ENCODE measurements at places on chromosomes 3 and 15.

DNA sequence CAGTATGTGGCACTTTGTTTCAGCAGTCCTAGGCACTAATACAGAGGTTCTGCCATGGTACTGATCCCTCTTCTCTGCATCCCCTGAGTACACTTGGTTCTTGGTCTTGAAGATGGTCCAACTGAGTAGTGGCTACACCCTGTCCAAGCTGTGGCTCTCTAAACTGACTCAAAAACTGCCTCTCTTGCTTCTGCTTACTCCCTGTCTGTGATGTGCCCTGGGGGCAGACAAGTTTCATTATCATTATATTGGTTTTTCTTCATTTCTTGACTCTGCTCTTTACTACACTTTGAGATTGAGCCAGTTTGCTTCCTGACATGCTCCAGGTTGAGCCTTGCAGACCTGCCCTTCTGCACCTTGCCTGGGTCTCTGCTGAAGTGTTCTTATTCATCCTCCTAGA, 18.9 kb upstream of the ST3GAL6 start:
- DNase-seq = no peak

DNA sequence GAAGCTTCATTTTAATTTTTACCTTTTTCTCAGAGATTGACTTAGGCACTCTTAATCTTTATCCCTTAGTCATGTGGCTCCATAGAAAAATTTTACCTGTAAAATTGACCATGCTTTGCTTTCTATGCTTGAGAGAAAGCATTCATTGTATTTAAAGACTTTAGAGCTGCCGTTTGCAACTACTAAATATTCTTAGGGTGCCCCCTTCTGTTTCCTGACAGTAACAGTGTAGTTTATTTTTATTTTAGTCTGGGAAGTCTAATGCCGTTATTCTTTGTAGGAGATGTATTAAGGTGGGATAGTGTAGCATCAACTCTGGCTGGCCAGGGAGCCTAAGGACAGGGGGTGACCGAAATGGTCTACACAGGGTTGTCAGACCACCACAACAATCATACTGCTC, 84.5 kb upstream of the SYNPR start:
- DNase-seq = no peak

GRCh38 chr15:83973816-83974215, 261.8 kb upstream of the GOLGA6L4 start:
- DNase-seq = peak; percentile 39

DNA sequence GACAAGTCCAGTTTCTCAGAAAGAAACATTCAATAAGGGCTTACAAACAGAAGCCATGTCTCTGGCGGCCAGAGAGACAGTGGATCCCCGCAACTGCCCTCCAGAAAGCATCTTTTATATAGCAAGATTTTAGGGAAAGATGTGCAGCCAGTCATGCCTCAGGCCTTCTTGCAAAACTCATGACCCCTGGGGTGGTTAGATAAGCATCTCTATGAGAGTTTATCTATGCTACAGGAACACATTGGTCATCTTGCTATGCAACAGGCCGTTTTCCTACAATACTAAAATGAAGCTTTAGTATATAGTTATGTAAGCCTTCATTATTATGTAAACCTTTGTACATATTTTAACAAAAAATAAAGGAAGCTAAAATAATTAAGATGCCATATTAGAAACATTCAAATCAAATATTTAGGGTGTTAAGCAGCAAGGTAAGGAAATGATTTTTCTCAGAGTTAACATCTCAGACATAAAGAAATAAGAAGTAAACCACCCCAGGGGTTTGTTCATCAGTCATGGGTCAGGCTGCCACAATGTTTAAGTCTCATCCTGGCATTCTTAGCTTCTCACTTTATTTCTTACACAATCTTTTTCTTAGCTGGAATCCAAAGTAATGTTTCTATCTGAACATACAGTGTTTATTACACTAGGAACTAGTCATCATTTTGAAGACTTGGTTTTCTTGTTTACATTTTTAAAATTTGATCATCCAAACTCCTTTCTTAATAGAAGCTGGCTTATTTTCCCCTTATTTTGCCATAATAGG, 6.3 kb upstream of the FSIP1 start:
- no peak for DNase-seq

DNA sequence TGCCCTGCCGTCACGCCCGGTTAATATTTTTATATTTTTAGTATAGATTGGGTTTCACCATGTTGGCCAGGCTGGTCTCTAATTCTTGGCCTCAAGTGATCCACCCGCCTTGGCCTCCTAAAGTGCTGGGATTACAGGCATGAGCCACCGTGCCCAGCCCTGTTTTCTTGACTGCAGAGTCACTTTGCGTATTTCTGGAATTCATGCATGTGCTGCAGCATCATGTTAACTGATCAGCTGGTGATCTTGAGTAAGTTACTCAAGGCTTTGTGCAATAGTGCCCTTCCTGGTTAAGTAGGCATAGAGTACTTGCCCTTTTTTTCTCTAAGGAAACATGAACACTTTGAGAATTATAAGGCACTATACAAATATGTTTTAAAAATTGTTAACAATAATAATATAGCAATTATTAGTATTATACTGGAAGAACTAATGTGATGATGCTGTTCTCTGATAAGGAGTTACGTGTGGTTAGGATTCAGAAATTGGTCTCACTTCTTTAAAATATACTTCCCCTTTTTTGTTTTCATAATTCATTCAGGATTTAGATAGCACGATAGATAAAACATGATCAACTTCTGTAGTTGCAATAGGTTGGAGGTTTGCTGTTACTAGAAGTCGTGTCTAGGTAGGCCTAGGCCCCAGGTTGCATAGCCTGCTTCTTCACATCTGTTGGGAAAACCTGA, 33.6 kb downstream of the GPR171 start:
- peak; percentile 10 for DNase-seq

DNA sequence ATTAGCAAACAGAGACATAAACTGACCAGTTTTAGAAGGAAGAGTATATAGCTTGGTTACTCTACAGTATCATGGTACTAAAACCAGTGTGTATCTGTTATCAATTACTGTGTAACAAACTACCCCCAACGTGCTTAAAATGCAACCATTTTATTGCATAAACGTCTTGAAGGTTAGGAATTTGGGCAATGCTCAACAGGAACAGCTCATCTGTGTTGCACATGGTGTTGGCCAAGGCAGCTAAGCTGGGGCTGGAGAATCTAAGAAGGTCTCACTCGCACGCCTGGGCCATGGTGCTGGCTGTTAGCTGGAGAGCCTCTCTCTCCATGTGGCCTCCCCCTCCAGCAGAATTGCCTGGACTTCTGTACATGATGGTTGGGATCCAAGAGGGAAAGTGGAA, 81.2 kb upstream of the THBS1 start:
- DNase-seq = no peak

DNA sequence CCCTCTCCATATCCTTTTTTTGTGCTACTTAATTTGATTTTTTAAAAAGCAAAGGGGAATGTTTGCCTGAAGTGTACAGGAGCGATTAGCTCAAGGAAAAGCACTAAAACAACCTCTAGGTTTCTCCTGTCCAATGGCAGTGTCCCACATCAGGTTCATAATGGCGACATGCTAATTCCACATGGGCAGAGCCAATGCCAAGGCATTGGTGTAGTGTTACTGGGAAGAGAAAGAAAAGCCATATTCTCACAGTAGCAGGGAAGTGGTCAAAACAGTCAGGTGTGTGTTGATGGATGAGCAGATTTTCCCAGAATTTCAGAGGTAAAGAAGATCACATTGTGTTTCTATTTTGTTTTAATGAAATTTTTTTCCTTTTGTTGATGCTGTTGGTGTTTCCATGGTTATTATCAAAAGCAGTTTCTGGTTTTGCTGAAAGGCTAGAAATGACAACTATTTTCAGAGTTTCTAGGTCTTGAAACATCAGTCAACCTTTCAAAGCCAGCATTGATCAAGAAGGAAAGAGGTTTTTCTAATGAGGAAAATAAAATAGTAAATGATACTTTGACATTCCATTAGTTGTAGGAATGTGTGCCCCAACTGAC, 65.2 kb downstream of the FNDC3B start:
- DNase-seq = no peak

DNA sequence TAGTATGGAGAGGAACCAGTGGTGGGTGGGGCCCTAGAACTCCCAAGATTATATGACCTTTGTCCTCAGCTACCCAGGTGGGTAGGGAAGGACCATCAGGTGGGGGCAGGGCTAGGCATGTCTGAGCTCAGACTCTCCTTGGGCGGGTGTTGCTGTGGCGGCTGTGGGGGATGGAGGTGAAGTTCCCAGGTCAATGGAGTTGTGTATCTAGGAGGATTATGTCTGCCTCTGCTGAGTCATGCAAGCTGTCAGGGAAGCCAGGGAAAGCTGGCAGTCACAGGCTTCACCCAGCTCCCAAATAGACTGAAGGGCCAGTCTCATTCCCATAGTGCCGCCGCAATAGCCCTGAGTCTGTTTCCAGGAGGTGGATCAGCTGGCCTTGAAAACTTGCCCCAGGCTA, 139.7 kb upstream of the CFAP20DC start:
- no peak for DNase-seq

GRCh38 chr3:33141006-33141405, 27.2 kb downstream of the CRTAP start:
- no peak for DNase-seq

GRCh38 chr3:129623447-129624118, 17.1 kb upstream of the PLXND1 start:
- no peak for DNase-seq

DNA sequence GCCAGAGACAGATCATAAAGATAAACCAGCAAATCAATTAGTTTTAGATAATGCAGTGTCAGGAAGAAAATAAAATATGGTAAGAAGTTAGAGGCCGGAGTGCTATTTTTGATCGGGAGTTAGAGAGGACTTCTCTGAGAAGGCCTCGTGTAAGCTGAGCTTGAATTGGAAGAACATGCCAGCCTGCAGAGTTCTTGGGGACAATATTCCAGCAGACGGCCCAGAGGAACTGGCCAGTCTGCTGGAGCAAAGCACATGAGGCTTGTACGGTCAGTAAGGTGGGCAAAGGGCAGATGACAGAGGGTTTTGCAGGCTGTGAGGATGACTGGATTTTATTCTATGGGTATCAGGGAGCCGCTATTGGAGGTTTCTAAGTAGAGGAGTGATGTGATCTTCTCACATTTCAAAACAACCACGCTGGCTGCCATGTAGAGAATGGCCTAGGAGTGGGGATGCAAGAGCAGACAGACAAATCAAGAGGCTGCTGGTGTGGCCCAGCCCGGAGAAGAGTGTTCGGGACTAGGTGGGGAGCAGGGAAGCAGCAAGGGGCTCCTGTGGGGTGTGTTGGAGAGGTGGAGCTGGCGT, 84.0 kb downstream of the HES1 start:
- no peak for DNase-seq

GRCh38 chr3:50616770-50617095, 218 bp upstream of the MAPKAPK3 start:
- peak; percentile 96 for DNase-seq

DNA sequence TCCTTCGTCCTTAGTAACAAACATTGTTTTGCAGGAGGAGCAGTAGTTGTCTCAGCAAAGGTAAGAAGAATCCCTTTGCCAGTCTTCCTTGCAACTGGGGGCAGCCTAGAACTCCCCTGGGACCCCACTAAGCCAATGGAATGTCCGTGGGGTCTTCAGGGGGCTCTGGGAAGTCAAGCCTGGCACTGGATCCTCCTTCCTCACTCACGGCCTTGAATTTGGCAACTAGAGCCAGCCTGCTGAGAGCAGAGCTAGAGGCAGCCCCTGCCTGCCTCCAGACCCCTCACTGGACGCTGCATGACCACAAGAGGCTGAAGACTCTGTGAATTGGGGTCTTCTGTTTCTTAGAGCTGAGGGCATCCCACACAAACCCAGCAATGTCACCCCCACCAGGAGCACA, 18.6 kb upstream of the PRR23E start:
- DNase-seq = no peak

DNA sequence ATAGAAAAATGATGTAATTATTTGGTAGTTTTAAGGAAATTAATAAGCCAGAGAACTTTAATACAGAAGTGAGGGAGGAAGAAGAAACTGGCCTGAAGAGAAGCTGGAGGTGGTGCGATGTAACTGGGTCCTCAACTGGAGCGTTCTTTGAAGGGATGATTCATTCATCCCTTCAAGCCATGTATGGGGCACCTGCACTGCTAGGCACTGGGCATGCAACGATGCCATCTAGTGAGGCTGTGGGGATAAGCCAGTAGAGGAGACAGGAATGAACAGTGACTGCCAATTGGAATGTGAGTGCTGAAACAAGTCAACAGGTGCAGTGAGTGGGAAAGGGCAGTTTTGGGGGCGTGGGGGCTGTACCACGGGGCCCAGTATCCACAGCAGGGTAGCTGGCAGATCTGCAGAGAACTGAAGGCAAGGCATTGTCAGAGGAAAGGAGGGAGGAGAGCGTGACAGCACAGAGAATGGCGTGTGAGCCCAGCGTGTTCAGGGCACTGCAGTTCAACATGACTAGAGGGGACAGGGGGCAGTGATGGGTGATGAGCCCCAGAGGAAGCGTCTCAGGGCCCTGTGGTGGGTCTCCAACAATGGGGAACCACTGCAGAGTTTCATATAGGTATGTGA, 3.8 kb upstream of the KIF23 start:
- no peak for DNase-seq

DNA sequence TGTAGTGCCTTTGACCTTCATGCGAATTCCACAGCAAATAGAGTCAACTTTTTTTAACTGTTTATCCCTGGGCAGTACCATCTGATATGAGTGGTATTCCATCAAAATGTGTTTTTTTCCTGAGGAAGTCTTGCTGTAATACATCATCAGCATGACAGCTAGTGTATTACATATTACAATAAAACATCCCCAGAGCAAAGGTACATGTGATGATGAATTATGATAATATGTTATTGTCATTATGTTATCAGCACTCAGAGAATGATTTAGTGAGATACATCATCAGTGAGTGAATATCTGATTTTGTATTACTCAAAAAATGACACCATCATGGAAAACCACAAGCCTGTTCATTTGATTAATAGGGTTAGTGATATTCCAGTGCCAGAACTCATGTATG, 69.7 kb upstream of the ARL6 start:
- DNase-seq = no peak

GRCh38 chr3:13213911-13214846, 140.9 kb upstream of the IQSEC1 start:
- DNase-seq = no peak

DNA sequence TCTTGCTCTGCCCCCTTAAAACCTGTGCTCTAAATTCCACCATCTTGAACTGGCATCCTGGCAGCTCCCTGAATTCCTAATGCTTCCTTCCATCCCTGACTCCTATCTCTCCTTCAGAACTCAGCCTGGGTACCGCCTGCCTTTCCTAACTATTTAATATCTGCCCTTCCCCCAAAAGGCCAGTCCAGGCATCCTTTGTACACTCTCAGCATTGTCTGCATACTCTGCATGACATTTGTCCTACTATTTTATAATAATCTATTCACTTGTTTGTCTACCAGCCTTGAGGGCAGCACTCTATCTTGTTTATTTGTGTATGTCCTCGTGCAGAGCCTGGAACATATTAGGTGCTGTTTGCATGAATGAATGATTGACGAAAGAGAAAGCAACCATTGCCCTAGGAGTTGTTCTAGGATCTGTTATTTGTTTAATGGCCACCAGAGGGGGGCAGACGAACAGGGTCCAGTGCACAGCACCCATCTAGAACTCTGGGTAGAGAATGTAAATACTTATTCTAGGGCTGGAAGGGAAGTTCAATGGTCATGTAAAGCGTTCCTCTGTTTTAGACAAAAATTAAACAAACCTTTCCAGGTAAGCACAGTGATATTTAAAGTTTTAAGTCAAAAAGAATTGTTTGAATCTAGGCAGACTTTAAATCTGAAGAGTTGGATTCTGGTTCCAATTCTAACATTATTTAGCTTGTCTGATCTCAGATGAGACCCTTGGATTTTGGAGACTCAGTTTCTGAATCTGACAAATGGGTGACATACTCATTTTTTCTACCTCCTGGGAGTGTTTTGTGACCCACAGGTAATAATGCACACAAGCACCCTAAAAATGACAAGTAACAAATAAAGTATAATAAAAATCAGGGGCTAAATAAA, 125.8 kb upstream of the GALNT15 start:
- DNase-seq = peak; percentile 75
